ENCODE measurements at places on chromosomes 4 and X. TPM values are rescaled to one million over a fixed set of nuclear protein-coding genes. Genes with fewer than 3 reads are reported as not detected.

The GASK1B gene
- 28.2 TPM for total RNA-seq

The TBC1D25 gene
- 20.2 TPM for total RNA-seq

The CCKAR gene
- total RNA-seq = not detected

The YY2 gene
- total RNA-seq = 1.4 TPM

The USP17L27 gene
- not detected for total RNA-seq

The MGAT4D gene
- total RNA-seq = not detected
